ENCODE measurements at places on chromosomes 6 and 20.

DNA sequence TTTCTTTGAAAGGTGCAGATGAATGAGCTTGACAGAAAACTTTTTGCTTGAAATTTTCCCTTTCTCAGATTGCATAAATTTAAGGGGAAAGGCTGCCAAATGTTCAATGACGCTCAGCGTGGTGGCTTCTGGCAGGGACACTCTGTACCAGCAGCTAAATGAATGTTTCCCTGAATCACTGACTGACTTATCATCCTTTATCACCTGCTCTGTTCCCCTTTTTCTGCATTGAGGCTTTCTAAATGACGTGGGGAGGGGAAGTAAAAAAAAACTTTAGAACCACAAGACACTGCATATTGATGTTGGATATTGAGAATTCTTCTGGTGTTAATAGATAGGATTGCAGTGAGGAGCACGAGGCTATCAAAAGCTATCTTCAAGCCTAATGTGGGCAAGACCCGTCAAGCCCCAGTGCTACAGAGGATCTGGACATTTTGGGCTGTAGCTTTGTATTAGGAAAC is 46.9 kb upstream of the ENPP5 start:
- DNase-seq, result no peak

GRCh38 chr6:166907373-166907841 is 48.9 kb downstream of the RNASET2 start:
- DNase-seq, result no peak

DNA sequence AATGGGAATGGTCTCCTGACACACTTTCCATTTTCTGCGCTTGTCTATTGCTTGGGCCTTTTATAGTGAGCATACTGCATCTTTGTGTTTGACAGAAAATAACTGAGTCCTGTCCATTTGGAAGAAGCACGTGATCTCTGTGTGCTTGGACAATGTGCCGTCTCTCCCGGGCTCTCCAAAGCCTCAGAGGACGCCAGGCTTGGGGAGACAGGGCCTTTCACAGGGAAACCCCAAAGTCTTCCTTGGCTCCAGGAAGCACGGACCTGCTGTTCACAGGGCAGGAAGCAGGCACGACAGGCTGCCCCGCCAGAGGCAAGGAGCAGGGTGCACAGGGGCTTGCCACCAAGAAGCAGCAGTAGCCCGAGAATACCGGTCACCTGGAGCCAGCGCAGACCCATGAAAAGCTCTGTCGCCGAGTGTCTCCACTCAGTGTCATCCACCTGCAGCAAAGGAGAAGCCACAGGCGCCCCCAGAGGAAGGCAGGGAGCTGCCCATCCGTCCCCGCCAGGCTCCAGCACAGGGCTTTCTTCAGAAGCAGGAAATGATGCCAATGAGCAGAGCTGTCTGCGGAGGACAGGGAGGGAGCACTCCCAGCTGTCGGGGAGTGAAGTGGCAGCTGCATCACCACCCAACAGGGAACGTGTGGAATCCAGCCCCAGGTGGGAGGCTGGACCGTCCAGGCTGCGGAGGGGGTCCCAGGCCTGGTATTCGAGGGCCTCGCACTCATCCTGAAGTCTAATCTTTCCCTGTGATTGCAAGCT is 135.1 kb downstream of the AGPAT4 start:
- DNase-seq, result no peak

GRCh38 chr20:33673114-33673409 is 1.2 kb downstream of the NECAB3 start:
- DNase-seq, result no peak

GRCh38 chr20:36808317-36809257 is 35.0 kb upstream of the DSN1 start:
- peak; percentile 89 for DNase-seq

DNA sequence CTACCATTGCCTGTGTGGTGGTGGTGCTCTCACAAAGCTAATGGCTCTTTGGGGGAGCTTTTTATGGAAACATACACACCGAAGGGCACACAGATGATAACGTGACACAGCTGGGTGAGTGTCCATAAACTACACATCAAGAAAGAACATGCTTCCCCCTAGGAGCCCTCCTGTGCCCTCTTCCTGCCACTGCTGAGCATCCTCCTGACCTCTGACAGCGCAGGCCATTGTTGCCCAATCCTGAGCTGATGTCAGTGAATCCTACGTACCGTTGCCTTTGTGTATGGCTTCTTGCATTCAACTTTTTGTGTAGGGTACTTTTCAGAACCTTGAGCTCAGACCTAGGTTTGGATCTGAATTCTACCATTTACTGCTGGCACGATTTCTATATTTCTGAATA is 65.8 kb upstream of the SLC22A1 start:
- no peak for DNase-seq

- DNase-seq, result no peak
These were observed 340.4 kb upstream of the OPRM1 start for GRCh38 chr6:153698637-153699036.

- DNase-seq, result no peak
These were observed 37.5 kb upstream of the PDE7B start for GRCh38 chr6:135814043-135814442.

DNA sequence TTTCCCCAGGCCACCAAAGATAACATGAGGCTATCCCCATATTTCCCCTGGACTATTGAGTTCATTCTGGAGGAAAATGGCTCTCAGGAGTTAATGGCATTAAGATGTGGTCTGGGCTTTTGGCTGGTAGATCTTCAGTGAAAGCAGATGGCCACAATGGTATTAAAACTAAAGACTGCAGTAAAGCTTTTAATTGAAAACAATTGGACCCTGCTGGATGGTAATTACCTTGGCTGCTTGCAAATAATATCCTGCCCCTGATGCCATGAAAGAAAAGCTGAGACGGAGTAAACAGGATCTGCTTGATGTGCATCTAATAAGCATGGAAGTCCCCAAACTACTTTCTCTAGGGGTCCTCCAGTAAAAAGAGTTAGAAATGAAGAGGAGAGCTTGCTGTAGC is 255.8 kb downstream of the QKI start:
- no peak for DNase-seq

Measured in bronchial epithelial cell (primary cell).